ENCODE measurements at places on chromosomes 2 and 18.

DNA sequence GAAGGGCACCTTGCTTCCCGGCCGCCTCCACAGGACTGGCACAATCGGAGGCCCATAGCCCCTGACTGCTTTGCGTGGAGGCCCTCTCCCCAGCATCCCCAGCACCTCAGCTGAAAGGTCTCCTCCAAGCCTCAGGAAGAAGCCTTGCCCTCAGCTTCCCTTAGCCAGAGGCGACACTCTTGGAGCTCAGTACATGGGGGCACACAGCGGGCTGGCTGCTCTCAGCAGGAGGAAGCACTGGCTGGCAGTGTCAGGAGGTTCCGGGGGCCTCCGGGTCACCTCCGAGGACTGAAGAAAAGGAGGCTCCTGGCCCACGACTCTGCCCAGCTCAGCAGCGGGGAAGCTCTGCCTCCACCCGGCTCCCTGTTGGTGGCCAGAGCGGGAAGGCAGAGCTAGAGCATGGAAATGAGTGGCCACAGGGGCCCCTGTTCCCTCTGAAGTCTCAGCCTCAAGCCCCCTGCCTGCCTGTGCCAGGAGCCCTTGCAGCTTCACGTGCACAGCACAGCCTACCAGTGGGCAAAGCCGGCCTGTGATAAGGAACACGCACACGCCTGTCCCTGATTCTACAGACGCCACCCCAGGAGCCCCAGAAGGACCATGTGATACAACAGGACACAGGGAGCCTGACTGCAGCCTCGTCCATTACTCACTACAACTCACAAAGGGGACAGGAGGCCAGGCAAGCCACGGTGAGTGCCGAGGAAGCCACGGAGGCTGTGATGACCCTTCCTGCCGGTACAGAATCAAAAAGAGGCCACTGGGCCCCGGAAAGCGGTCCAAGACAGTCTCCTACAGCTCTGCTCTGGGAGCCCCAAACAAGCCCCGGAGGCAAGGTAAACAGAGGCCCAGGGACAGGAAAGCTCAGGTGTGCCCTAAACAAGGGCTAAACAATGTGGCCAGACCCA is 15.5 kb downstream of the HDAC4 start:
- DNase-seq, result no peak

DNA sequence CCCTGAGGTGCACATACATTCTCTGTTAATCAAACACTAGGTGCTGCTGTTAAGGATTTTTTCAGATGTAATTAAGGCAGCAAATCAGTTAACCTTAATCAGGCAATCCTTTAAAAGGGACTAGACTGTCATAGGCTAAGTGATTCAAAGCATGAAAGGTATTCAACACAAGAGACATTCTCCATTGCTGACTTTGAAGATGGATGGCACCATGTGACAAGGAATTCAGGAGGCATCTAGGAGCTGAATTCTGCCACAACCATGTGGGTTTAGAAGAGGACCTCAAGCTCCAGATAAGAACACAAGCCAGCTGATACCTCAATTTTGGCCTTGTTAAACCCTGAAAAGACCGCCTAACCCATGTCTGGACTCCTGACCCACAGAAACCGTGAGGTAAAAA is 84.0 kb downstream of the SMAD2 start:
- DNase-seq, result no peak

GRCh38 chr2:15802657-15803542 is 137.4 kb upstream of the MYCN start:
- DNase-seq, result no peak

GRCh38 chr2:136916131-136916530 is 150.8 kb downstream of the THSD7B start:
- DNase-seq, result no peak

- DNase-seq, result no peak
Observed at GRCh38 chr2:179335732-179336131, 71.1 kb upstream of the SESTD1 start.

DNA sequence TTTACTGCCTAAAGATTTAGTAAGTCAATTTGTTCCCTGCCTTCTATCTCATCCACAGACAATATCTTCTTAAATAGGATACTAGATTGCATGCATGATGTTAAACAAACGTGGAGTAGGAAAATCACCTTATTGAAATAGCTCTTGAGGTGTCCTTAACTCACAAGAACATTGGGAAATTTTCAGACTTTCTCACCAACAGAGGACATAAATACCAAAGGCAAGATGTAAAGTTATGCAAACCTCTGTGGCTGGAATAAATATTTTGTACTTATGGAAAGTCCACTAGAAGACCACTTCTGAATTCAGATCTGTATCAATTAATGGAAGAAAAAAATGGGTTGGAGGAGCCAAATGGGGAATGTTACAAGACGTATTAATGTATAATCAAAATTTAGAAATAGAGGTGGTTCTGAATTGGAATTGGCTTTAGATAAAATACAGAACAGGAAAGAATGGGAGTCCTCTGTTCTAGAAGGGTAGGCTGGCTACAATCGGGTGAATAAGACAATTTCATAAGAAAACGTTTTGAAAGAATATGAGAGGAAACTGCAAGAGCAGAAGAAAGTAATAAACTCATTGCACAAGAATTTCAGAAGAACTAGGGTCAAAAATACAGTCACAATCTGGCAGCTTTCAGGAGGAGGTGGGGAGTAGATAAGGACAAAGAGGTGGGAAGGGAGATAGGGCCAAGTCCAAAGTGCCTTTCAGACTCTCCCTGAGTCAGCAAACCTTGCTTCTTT is 69.3 kb upstream of the FN1 start:
- DNase-seq, result no peak

DNA sequence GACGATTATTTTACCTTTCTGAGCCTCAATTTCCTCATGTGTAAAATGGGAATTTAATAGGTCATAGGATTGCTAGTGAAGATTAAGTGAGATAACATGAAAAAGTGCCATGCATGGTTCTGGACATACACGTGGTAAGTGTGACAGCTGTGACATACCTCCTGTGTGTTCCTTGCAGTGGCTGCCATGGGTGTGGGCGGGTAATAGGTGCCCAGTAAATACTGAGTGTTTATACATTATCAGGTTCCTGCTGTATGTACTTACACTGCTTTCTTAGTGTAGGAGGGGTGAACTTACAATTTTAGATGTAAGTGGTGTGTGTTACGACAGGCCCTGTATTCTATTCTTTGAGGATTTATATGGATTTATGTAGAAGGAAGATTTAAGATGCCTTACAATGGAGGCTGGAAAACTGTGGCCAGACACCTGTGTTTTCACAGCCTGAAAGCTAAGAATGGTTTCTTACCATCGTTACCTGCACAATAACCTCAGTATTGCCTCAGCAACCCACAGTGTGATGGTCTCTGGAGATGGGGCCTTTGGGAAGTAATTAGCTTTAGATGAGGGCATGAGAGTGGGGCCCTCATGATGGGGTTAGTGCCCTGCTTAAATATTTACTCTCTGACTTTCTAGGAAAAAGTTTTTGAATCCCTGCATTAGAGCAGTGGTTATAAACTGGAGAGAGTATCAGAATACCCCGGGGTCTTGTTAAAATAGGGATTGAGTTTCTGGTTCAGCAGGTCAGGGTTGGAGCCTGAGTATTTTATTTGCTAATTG is 78.1 kb downstream of the ASAP2 start:
- no peak for DNase-seq

- DNase-seq, result no peak
Observed at GRCh38 chr2:149143734-149144133, 105.2 kb downstream of the LYPD6B start.

- no peak for DNase-seq
Observed at GRCh38 chr2:222000326-222000725, 298.5 kb downstream of the PAX3 start.

GRCh38 chr18:57811477-57812125 is 8.5 kb upstream of the ATP8B1 start:
- DNase-seq, result no peak

DNA sequence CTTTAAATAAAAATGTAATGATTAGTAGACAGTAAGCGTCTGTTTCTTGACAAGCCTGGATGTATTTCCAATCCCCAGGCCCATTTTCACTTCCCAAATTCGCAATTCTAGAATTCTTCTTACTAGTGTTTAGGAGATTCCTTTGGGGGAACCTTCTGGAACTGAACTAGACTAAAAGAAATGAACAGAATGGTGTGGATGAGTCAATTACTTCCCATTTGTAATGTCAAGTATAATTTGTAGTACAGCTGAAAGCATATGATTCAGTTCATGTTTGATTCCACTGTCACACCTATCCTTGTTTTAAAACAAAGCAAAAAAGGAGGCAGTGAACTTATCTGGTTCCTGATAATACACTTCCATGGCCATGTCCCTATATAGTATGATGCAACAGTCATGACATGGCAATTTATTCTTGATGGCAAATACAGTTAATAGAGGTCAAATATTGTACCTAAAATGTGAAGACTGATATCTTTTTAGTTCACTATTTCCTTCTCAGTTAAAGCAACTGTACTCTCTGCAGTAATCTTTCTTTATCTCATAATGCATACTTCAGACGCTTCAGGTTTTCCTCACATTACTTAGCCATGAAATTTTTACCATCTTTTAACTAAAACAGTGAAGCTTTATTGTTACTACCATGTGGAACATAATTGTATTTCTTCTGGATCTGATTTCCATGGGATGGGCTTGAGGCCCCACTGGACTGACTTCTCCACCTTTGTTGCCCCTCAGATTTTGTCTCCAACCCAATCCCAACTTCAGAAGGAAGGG is 2.0 kb downstream of the IDH1 start:
- DNase-seq, result no peak

GRCh38 chr2:71896385-71897136 is 251.1 kb downstream of the CYP26B1 start:
- no peak for DNase-seq

DNA sequence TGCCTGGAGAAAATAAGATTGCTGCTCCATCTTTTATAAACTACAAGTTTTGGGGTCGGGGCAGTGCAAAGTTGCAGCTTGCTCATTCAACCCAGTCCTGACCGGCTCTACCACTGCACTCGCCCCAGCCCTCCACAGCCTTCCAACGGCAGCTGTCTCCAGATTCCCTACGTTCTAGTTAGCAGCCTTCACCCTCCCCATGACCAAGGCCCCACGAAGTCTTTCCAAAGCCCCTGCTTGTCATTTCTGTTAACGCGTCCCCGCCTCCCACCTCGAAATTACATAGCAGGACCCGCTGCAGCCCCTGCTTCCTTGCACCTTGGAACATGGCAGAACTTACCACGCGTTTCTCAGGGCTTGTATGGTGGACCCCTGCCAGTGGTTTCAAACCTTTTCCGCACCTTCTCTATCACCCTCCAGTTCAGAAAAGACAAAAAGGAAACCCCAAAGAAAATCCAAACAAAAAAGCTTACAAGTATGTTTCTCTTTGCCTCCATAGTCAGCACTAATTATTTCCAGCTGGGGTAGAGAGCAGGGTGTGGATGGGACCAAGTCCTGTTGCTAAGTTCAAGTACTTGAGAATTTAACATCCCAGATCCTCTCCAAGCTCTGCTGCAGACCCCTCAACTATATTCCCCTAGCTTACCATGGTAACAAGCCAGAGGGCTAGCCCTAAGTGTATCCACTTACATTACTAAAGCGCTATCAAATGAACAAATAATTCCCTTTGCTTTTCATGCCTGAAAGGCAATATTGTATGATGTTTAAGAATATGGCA is 161.5 kb downstream of the TGIF1 start:
- DNase-seq, result no peak

DNA sequence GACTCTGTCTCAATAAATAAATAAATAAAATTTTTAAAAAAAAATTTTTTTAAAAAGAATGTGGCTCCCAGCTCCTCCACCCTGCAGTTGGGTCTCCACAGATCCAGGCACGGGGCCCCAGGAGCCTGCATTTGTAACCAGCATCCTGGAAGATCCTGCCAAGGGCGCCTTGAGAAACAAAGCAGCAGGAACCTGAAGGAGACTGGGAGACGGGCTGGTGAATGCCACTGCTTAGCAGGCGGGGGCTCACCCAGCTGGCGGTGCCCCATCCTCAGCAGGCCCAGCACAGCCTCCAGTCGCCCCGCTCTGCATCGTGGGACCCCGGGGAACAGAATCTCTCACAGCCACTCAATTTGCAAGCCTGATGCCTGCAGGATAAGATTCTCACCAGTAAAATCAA is 187.5 kb upstream of the SALL3 start:
- DNase-seq, result no peak

DNA sequence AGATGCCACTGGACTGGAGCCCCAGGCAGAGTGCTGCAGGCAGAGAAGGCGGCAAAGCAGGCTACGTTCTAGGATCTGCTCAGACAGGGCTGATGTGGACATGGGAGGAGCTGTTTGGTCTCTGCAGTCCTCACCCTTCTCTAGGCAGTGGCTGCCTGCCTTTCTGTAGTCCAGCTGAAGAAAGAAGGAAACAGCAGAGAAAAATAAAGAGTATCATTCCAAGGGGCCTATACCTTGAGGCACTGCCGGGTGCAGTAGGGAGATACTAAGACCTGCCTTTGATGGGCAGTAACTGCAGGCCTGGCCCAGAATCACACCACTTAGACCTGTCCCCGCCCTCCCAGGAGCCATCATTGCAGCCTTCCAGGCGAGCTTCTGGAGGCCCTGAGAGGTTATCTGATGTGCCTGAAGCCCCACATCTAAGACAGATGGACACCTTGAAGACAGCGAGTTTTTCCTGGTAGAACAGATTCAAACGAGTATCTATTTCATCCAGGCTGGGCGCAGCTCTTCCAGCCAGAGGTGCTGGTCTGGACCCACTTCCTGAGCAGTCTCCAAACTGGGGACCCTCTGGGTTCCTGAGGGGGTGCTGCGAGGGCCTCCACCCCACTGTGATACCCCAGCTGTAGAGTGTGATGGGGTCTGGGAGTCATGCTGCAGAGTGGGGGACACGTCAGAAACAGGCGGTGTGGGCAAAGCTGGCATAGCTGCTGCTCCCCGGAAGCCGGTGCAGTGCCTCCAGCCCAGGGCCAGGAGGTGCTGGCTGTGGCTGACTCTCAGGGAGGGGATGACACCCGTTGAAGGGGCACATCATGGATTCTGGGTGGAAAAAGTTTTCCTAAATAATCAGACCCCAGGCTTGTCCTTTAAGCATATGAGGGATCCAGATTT is 87.3 kb upstream of the OTOS start:
- no peak for DNase-seq

Measured in omental fat pad (tissue), 4 donors.